Activated CD4-positive, alpha-beta T cell treated with anti-CD3 and anti-CD28 coated beads, Interleukin-2, amount 50 U/mL, for 48 hours (primary cell): ENCODE measurements at places on chromosomes 5 and 9.

GRCh38 chr5:21623831-21624230 lies 1229.3 kb downstream of the CDH12 start:
- no peak for DNase-seq

DNA sequence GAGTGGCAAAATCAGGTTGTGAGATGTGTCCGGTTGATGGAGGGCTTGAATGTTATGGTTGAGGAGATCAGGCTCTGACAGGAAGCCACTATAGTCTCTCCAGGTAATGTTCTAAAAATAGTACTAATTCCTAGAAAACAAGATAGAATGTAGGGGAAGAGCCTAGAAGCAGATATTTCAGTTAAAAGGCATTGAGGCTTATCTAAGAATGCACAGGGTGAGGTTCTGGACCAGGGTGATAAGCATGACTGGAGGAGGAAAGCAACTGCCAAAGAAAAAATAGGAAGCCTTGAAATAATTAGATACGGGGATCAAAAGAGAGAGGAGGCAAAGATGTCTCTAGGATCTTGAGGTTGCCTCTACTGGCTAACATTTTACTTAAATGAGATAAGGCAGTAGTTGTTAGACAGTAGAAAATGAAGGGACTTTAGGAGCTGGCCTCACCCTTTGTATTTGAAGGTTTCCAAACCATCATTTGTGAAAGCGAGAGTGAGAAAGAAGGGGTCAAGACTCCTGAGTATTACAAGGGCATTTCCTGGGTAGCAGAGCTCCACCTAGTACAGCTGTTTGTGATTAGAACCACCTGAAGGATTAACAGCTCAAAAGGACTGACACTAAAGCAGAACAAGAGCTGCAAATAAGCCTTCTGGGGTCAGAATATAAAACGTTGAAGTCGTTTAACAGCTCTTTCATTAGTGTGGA lies 15.4 kb upstream of the ARL15 start:
- DNase-seq, result no peak

DNA sequence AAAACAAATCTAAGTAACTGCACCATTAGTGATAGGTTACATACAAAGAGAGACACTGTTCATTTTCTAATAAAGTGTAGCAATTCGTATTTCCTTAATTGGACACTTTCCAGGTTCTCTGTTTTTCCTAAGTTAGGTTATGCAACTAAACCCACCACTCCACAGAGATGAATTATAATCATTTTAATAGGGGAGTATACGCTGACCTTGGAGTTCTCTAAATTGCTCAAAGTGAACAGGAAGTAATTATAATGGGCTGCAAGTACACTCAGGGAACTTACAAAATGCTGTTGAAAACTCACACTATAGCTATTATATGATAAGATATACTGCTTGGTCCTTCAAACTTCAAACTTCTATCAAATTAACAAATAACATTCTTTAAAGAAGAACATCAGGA lies 18.2 kb upstream of the ADCY2 start:
- no peak for DNase-seq

GRCh38 chr5:92917044-92917443 lies 664.0 kb downstream of the NR2F1-AS1 start:
- no peak for DNase-seq

GRCh38 chr5:10253390-10253789 lies 3.3 kb downstream of the CCT5 start:
- DNase-seq, result no peak

DNA sequence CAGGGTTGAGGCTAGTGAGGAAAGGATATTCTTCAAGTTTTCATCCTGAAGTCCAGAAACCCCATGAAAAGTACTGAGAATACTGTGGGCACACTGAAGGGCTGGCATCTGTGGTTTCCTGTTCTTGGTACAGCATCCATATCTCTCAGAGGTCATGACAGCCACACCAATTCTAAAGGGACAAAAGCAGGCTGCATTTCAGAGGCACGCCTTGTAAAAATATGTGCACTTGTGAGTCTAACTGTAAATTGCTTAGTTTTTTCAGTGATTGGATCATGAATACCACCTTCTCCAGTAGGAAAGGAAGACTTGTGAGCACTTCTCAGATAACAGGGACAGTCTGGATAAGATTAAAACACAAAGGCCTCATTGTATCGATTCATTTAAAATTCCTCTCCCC lies 230.9 kb downstream of the NTRK2 start:
- no peak for DNase-seq

DNA sequence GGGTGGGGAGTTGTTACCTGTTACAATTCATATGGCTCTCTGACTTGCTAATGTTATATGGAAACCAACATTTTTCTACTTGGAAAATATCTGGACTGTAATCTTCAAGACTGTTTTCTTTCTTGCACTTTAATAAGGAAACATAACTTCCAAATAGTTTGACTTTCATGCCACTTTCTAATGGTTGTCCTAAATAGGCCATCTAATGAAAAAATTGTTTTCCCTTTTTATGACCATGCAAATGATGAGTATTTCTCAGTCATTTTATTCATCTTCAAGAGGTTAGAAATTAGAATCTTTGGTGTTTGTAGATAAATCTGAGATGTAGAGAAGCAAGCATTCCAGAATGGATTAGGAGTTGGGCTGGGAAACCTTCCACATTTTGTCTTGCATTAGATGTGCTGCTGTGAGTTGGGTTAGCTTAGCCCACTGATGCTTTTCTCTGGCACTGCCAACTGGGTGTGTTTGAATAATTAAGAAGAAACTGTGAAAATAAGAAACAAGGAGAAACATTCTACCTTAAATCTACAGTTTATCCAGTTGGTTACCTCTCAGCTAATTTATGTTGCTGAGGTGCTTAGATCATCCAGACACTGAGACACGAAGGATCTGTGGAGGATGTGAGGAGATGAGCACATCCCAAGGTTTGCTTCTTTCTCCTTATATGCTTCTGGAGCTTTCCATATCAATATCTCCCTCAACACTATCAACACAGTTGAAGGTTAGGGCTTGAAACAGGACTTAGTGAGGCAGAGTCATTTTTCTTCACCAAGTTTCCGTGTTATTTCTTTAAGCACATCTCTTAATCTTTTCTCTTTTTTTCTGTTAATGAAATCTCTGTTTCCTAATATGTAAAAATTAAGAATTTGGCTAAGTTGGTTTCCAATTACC lies 2.7 kb downstream of the RASGRF2 start:
- no peak for DNase-seq

- DNase-seq, result no peak
Observed at GRCh38 chr5:80894083-80894482, 66.1 kb upstream of the RASGRF2 start.

- DNase-seq, result no peak
Observed at GRCh38 chr9:91126761-91127445, 234.8 kb downstream of the AUH start.

- no peak for DNase-seq
Observed at GRCh38 chr5:124341066-124341858, 405.2 kb downstream of the ZNF608 start.

- no peak for DNase-seq
Observed at GRCh38 chr5:123518111-123518510, 6.1 kb downstream of the CSNK1G3 start.

GRCh38 chr9:110922145-110922544 lies 116.1 kb downstream of the LPAR1 start:
- no peak for DNase-seq

DNA sequence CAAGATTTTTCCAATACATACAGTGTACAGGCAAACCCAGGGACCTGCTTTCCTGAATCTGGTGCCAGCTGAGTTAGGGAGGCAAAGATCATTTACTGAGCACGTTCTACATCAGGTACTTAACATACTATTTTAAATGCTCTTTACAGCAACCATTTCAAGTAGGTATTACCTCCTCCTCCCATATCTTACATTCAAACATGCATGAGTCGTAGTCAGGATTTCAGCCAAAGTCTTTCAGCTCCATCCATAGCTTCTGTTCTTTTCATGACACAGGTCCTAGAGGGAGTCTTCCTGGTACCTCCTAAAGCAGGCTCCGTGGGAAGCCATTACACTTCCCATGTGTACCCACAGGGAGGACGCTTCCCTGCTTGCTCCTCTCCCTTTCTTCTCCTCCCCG lies 11.7 kb downstream of the KCNV2 start:
- no peak for DNase-seq

DNA sequence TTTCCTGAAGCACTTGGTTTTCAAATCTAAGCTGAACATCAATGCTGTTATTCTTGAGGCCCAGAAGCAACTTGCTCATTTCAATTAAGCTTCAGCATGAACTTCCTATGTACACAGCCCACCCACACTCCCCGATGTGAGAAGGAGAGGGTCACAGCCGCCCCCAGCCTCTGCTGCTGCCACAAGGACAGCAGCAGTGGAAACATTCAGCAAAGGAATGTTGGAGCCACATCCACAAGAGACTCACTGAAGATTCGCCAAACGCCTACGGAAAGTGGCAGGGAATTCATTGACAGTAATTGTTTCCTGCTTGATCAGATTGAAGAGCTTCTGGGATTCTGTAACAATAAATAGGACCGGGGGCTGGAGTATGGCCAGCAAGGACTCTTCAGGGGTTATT lies 2.9 kb downstream of the TGFBI start:
- DNase-seq, result no peak

DNA sequence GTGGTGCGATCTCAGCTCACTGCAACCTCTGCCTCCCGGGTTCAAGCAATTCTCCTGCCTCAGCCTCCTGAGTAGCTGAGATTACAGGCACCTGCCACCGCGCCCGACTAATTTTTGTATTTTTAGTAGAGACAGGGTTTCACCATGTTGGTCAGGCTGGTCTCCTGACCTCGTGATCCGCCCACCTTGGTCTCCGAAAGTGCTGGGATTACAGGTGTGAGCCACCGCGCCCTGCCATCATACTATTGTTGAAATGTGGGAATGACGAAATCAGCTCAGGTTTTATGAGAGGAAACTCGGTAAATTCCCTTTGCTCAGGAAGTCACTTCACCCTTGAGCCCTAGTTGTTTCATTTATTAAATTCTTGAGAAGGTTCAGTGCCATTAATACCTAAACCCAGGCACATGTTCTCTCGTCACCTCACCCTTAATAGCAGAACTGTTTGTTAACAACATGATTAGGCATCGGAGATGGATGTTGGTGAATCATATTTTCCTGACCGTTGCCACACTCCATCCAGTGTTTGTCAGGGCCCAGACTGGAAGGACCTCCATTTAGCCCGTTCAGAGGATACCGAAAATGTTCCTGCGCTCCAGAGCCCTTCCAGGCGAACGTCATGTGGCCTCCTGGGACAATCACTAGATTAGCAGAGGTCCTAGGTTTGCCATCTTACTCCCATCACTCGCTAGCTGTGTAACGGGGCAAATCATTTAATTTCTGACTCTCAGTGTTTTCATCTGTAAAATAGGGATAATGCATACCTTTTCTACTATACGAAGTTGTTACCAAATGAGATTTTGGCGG lies 20.0 kb upstream of the CREBRF start:
- DNase-seq, result peak; percentile 78

DNA sequence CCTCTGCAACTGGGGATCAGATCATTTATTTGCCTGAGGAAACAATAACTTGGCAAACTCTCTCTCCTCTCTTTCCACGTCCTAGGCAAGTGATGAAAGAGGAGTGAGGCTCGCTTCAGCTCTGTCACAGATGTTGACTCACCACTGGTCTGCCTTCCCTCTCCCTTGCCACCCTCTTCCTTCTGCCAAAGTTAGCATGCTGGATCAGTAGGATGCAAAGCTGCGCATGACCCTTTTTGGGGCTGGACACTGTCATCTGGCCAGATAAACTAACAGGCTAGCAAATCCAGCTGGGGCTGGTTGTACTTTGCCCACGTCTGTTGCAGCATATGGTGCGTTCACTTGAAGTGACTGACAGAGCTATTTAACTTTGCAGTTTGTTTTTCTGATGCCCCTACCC lies 36.2 kb upstream of the SMARCA2 start:
- no peak for DNase-seq

GRCh38 chr9:25964239-25964638 lies 286.0 kb upstream of the TUSC1 start:
- DNase-seq, result no peak

- DNase-seq, result no peak
Observed at GRCh38 chr9:120263836-120264235, 316.1 kb downstream of the CDK5RAP2 start.

DNA sequence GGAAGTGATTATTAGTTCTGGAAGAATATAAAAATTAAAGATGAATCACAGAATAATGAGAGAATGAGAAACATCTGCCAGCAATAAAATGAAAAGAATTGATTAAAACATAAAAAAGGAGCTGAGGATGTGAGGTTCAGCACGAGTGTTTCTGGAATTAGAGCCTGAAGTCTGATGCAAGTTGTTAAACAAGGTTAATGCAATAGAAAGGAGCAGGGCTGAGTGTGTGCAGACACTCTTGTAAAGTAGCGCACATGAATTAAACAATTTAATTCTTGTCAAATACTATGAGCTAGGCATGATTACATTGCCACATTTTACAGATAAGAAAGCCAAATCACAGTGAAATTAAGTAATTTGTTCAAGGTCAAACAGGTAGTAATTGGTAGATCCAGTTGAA lies 384.2 kb downstream of the TAF11L14 start:
- no peak for DNase-seq

GRCh38 chr5:37844009-37844408 lies 4.2 kb upstream of the GDNF start:
- no peak for DNase-seq

GRCh38 chr5:93294199-93294598 lies 286.8 kb downstream of the NR2F1-AS1 start:
- DNase-seq, result no peak

GRCh38 chr5:77066823-77067442 lies 20.2 kb downstream of the ZBED3 start:
- DNase-seq, result no peak

DNA sequence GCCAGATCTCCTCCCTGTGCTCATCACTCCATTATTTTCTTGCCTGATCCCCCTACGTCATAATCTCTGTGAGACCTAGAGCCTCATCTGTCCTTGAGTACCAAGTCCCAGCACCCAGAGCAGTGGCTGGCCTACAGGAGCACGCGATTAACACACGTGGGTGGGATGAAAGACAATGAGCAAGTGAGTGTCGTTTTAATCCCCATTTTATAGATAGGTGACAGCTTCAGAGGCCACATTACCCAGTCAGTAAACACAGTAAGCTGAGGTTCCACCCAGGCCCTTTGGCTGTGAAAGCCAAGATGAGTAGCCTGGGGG lies 17.3 kb downstream of the TRUB2 start:
- no peak for DNase-seq

GRCh38 chr5:111461934-111462333 lies 50.4 kb downstream of the STARD4 start:
- DNase-seq, result no peak
